ENCODE measurements at places on chromosomes 12 and 14.

DNA sequence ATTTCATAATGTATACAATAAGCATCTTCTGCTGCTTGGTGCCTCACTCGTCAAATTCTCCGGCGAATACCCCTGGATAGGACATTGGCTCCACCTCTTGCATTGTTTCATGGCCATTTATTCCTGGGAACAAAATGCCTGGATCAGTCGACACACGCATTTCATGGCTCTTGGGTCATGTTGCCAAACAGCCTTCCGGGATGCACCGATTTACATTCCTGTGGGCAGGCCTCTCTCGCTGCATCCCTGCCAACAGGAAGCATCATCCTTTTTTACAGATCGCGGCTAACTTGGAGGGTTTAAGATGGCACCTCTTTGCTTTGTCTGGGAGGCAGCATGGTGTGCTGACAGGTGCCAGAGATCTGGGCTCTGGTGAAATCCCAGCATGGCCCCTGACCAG is 32.7 kb upstream of the RIMBP2 start:
- no peak for DNase-seq

DNA sequence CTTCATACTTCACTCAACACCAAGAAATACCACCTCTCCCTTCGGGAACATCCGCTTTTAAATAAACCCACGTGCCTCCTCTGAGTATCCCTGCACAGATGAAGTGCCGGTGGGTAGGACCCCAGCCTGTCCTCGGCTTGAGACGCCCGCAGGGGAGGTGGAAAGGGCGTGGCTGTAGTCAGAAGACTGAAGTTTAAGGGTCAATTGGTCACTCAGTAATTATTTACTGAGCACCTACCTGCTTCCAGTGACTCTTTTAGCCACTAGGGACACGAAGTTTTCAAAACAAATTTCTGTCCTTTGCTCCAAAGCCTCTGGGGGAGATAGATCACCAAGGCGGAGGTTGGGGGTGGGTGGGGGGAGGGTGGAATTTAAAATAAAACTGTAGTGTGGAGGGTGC is 309.4 kb downstream of the VRK1 start:
- no peak for DNase-seq

DNA sequence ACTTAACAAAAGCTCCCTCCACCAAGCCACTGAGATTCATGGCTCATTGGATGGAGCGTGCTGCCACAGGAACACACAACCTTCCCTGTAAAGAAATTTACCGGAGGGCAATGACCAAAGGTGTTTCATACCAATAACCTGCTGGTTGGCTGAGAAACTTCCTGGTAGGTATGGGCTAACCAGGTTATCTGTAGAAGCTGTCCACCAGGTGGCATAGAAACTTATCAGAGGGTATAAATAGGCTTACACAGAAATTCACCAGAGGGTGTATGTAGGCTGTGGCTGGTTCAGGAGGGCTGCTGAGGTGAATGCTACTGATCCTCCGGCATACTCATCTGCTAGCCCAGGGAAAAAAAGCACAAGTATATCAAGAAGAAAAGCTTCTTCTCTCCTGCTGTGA is 27.1 kb upstream of the MTERF2 start:
- DNase-seq: no peak

- DNase-seq: peak; percentile 53
Observed at GRCh38 chr12:112537710-112538396, 119.1 kb downstream of the PTPN11 start.

DNA sequence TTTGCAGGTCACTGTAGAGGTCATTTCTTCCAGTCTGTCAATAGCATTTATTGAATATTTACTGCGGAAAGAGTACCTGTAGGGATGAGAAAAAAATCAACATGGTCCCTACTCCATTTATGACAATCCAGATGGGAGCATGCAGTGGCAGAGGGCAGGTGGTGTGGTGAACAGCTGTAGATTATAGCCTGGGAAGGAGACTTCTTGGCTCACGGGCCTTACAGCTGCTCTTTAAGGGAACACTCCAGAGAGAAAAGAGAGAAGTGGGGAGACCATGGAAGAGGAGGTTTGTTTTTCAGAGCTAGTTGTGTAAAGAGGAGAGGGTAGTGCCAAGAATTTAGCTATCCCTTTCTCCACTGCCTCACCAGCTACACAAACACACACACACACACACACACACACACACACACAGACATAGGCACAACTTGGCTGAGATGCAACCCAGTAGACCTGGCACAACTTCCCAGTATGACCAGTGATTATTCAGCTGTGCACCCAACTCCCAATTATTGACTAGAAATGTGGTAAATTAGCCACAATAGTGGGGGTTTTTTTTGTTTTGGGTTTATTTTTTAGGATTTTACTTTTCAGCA is 41.0 kb downstream of the GPHB5 start:
- no peak for DNase-seq

DNA sequence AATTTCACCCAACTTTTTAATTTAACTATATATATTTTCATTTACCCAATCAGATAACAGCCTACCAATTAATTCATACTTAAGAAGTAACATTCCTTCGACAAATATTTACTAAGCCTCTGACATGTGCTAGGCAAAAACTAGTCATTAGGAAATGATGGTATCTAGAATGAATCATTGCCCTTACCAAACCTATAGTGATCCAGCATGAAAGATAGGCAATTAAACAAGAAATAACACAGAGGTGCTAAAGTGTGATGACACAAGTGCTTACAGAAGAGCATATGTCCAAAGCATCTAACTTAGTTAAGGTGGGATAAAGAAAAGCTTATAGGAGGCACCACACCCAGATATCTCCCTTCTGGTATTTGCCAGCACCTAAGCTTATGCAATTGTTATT is 166.5 kb upstream of the RASSF8 start:
- no peak for DNase-seq

GRCh38 chr12:109446-109845 is 42.9 kb downstream of the IQSEC3 start:
- DNase-seq: no peak

GRCh38 chr14:26841920-26842741 is 244.3 kb upstream of the NOVA1 start:
- no peak for DNase-seq

DNA sequence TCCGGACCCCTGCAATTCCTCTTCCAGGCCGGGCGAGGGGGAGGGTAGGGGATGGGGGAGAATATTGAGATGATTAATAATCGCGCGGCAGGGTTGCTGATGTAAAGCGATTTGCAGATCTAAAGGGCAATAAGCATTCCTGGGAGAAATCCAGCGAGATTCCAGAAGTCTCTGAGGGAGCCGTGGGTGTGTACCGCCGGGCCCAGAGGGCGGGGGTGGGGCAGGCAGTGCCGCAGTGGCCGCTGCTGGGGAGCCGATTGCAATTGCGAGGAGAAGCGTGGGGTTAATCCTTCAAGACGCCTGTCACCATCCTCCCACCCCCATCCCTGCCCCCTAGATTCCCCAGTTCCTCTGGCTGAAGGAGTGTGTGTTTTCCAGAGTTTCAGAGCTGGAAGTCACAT is 16.4 kb downstream of the FOS start:
- peak; percentile 85 for DNase-seq

DNA sequence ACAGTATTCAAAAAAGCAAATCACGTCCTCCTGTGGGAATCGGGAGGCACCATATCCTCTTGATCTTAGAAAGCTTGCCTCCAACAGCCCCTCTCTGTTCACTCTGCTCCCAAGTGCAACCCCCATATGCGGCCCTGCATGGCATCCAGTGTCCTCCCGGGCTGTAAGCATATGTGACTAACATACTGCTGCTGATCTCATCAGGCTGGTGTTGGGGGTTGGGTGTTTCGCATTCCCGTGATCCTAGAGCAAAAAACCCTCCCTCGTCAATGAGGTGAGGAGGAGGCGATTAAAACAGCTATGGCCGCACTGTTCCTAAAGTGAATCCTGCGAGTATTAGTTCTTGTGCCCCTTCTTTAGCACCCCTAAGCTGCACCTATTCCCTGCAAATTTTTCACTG is 28.1 kb upstream of the PPM1A start:
- DNase-seq: no peak

GRCh38 chr12:76420222-76420621 is 72.0 kb upstream of the BBS10 start:
- DNase-seq: no peak

GRCh38 chr14:25048170-25049016 is 1.6 kb downstream of the STXBP6 start:
- DNase-seq: no peak

- no peak for DNase-seq
Observed at GRCh38 chr12:12126551-12126950, 55.8 kb downstream of the BCL2L14 start.

DNA sequence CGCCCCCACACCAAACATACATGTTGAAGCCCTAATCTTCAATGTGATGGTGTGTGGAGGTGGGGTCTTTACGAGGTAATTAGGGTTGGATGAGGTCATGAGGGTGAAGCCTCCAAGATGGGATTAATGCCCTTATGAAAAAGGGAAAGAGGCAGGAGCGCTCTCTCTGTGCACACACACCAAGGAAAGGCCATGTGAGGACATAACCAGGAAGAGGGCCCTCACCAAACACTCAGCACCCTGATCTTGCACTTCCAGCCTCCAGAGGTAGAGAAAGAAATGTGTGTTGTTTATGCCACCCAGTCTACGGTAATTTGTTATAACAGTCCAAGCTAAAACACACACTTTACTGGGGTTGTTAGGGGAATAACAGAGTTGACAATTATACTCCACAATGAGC is 14.6 kb upstream of the PITPNM2 start:
- DNase-seq: no peak

DNA sequence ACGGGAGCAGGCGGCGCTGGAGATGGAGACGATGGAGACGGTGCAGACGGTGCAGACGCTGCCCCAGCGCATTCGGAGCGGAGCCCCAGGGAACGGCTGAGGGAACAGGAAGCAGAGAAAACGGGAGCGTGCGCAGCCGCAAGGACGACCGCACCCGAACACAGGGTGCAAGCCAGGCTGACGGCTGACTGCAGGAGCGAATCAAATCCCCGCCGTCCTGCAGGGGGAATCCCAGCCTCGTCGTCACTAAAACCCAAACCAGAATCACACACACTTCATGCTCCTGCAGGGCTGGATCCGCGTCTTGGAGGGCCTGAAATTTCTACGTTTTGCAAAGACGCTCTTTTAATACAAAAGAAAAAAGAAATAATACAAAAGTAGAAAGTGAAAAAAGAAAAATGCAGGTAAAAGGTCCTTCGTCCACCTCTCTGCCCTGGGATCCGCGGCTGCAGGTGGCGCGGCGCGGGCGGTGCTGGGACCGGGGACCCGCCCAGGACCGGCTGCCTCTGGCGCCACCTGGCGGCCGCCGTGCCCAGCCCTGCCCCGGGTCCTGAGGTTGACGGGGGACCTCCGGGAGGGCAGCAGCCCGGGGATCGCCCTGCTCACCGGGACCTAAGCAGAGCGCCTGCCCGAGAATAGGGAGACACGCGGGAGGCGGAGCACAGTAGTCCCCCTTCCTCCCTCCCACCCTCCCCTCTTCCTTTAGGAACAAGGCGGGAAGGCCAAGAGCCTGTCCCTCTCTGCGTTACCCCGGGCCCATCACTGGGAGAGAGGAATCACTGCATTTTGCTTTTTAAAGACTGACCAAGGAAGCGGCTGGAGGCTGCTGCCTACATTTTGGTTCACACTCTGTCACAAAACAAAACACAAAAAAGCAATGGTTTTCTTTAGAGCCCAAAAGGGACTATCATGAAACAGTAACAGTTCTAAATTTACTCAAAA is 20.1 kb downstream of the STX2 start:
- DNase-seq: peak; percentile 83

GRCh38 chr12:88325816-88326189 is 183.7 kb downstream of the TMTC3 start:
- DNase-seq: no peak

- no peak for DNase-seq
Observed at GRCh38 chr14:63290741-63291430, 27.8 kb downstream of the GPHB5 start.

GRCh38 chr12:79688376-79689060 is 2.2 kb downstream of the PAWR start:
- DNase-seq: no peak

DNA sequence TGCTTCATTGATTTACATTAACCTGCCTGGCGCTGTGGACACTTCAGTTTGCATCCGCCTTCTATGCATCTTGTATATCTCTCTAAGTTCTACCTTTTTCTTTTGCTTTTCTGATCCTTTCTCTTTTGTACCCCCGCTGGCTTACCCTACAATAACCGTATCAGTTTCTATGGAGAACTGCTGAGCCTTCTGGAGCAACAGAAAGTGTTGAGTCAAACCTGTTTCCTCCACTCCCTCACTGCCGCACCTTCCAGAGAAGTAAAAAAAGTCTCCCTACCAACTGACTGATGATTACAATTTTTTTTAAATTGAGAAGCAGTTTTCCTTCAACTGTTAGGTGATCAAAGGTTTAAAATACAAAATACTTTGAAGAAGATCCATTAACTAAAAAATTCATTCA is 17.4 kb downstream of the EXD2 start:
- DNase-seq: no peak

DNA sequence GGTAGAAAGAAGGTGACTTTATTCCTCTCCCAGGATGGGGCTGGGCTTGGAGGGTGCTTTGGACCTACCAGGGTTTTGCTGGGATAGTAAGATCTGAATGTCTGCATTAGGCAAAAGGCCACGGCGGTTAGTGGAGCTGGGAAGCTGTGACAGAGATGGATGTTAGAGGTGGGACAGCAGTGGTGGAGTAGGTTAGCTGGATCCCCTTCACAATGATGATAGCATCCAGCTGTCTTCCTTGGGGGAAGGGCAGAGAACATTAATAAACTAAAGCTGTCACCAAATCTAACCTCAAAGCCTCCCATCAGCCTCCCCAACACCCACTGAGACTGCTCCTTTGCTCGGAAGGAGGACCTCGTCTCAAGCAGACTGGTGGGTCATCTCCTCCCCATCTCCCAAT is 104.8 kb downstream of the GPATCH2L start:
- no peak for DNase-seq

DNA sequence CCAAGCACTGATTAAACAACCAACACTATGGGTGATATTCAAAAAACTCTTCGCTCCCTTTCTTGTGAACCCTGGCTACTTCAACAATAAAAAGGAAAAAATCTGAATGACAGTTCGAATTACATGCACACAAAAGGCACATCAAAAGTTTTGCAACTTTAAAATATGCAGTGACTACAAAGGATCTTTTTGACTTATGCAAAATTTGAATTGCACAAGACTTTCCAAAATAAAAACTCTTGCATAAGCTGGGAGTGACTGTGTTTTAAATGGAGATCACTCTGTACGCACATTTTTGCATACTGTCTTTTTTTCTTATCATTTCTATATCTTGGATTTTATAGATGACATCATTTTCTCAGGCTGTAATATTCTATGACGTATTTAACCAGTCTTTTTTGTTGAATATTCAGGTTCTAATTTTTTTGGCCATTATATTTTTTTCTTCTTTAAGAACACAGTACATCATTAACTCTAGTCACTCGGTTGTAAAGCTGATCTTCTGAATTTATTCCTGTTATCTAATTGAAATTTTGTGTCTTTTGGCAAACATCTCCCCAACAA is 667.6 kb upstream of the TBX3 start:
- no peak for DNase-seq

- DNase-seq: peak; percentile 36
Observed at GRCh38 chr14:73173092-73173735, 36.9 kb downstream of the PSEN1 start.

GRCh38 chr14:66619952-66620351 is 112.0 kb downstream of the GPHN start:
- DNase-seq: no peak

GRCh38 chr14:37023875-37024565 is 148.4 kb downstream of the SLC25A21 start:
- no peak for DNase-seq

GRCh38 chr12:6551496-6552139 is 4.2 kb downstream of the IFFO1 start:
- DNase-seq: peak; percentile 77

GRCh38 chr12:31570880-31571279 is 20.1 kb downstream of the DENND5B start:
- DNase-seq: no peak

Measured in hepatic stellate cell (primary cell).